ENCODE measurements at places on chromosomes 4 and X.

DNA sequence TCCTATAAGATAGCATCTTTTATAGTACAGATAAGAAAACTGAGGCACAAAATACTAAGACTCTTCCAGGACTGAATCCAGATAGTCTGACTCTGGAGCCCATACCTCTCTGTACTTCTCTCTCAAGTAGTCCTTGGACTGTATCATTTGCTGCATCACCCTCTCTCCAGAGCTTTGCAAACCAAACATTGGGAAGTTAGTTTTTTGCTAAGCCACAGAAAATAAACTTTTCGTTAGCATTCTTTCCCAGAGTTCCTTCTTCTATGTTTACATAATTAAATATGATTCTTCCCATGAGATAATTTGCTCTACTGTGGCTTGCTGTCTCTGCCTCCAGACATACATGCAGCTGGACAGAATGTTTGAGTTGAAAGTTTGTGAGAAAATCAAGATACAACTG, 22.0 kb downstream of the PPEF2 start:
- no peak for DNase-seq

GRCh38 chrX:13081395-13082205, 37.2 kb upstream of the FAM9C start:
- no peak for DNase-seq

- no peak for DNase-seq
These were observed 155.2 kb downstream of the DHRSX start for GRCh38 chrX:2345562-2345961.

DNA sequence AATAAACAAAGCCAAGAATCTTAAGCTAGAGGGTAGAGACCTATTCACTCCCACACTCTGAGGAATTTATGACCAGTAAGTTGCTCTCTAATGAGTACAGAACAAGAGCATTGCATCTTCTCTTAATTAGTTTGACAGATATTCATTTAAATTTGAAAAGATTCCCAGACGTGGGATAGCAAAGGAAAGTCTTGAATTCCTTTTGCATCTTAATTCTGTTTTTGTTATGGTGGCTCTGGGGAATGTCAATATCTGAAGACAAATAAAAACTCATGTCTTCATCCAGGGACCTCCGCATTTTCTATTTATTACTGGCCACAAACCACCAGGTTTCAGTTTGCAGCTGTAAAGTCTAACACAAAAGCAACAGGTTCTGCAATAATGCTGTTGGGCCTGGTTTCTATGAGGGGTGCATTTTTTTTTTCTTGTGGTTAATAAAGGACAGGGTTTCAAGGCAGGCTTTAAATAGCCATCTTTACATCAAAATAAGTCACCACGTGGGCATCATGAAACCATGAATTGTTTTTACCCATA, 172.3 kb downstream of the SHROOM3 start:
- DNase-seq: no peak

- no peak for DNase-seq
These were observed 194.0 kb downstream of the GASK1B start for GRCh38 chr4:157978680-157979361.

DNA sequence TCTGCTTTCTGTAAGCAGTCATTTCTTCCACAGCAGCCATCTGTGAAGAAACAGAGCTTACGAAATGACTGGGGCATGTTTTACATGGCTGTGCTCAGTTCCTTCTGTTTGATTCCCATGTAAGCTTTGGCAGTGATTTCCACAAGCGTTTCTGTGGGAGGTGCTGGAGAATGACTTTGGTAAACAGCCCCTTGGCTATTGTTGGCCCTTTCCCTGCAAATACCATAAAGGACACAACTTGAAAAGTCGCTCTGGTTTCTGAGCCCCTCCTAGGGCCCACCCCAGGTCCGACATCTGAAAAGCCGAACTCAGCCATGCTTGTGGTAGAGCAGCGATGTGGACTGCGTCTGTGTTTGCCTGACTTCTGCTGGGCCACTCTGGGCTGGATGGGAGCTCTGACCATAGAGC, 3.7 kb downstream of the LIMCH1 start:
- DNase-seq: no peak

GRCh38 chr4:137523329-137523728, 9.0 kb downstream of the PCDH18 start:
- DNase-seq: no peak
